ENCODE measurements at places on chromosomes 2 and 18.

DNA sequence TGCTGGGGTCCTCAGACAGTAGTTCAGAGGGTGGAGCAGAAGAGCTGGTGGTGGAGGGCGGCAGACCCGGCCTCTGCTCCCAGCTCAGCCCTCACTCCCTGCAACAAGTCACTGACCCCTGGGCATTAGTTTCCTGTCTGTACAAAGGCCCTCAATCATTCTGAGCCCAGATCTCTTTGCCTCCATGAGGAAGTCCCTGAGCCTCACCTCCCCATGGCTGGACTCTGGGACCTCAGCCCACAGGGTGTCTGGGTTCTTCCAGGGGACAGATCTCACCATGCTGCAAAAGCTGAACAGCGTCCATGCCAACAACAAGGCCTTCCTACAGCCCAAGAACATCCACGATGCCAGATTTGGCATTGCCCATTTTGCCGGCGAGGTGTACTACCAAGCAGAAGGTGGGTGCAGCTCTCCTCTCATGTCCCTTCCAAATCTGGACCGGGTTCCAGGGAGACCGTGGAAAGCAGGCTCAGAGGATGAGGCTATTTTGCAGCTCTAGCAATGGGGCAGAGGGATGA lies 49.1 kb downstream of the MYO7B start:
- DNase-seq = no peak

DNA sequence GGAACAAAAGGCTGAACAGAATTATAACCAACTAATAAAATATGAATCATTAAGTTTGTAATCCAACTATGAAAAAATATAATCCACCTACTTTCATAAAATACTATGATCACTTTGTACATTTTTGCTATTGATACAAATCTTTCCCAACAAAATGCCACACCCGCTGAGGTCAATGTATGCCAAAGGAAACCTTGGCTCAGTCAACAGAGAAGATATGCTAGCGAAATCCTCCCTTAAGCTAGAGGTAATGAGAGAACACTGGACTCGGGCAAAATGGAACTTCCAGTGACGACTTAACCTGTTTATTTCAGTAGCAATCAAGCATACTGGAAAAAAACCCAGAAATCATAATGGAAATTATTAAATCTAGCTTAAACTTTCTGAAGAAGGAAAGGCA lies 81.5 kb downstream of the NOL10 start:
- DNase-seq = no peak

GRCh38 chr2:75246441-75247167 lies 47.3 kb upstream of the TACR1 start:
- no peak for DNase-seq

DNA sequence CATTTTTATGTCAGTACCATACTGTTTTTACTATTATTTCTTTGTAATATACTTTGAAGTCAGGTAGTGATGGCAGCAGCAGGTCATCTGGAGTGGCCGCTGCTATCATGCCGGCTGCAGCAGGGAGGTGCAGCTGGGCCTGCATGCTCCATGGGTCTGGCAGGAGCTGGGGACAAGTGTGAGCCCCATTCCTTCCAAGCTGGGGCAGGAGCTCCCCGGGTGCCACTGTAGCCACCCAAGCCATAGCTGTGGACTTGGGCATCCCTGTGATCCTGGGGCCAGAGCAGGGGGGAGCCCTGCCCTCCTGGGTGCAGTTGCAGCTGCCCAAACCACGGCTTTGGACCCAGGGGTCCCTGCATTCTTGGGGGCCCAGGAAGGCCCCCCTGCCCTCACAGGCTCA lies 59.2 kb downstream of the CSRNP3 start:
- DNase-seq = no peak

DNA sequence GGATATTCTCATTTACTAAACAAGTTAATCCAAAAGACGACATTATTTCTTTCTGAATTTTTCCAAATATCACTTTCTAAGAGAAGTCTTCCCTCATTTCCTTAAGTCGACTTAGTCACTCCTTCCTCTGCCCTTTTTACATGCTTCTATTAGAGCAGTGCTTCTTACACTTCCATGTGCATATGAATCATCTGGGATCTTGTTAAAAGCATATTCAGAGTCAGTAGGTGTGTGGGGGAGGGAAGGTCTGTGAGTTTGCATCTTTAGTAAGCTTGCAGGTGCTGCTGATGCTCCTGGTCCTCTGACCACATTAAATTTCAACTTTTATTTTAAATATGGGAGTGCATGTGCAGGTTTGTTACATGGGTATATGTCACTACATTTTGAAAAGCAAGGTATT lies 582.6 kb downstream of the NRXN1 start:
- DNase-seq = no peak

- DNase-seq = no peak
Observed at GRCh38 chr2:128538396-128538795, 219.7 kb upstream of the HS6ST1 start.

DNA sequence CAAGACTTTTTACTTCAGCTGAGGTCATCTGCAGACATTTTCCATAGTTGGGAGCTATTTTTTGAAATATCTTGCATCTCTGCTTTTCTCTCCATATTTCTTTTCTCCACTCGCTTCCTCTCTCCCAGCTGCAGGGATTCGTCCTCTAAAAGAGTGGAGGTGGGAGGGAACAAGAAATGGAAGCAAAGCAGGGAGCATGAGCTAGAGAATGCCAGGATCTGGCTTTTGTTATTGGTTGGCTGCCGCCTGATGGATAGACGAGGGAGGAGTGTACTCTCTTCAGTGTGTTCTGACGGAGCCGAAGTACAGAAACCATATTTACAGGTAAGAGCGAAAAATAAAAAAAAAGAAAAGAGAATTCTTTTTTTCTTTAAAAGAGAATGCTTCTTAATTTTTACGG lies at the start of gene CSRNP3:
TSS of gene CSRNP3 (plus strand) at position 282 of the 400 bp plus-strand sequence. CDS start 125,368 bp downstream, outside the sequence.
- DNase-seq = no peak

GRCh38 chr2:13193900-13194299 lies 477.2 kb downstream of the TRIB2 start:
- no peak for DNase-seq

GRCh38 chr2:219490600-219491130 lies 8.0 kb upstream of the GMPPA start:
- no peak for DNase-seq

GRCh38 chr2:215982465-215982875 lies 30.9 kb downstream of the MREG start:
- no peak for DNase-seq

All from stimulated activated CD8-positive, alpha-beta memory T cell treated with anti-CD3 and anti-CD28 coated beads, Interleukin-2, amount 100 ng/mL, for 1 hour (primary cell).